ENCODE measurements at places on chromosomes 1 and 21.

GRCh38 chr1:191907121-191907520 lies 251.1 kb upstream of the RGS18 start:
- DNase-seq = no peak

DNA sequence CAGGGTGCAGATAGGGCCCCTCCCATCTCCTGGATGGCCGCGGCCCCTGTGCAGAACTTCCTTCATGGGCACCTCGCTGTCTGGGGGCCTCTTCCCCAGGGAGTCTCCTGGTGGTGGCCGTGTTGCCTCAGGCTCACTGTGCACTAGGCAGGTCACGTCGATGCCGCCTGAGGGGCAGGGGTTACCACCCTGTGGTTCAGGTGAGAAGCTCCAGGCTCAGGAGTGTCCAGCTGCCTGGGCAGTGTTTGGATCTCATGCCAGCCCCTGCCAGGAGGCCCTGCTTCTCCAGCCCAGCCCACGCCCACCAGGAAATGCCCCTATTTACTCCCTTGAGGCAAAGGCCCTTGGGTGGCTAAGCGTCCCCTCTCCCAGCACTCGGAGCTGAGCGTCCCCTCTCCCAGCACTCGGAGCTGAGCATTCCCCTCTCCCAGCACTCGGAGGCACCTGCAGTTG lies 2.1 kb downstream of the ITGB2 start:
- DNase-seq = no peak

DNA sequence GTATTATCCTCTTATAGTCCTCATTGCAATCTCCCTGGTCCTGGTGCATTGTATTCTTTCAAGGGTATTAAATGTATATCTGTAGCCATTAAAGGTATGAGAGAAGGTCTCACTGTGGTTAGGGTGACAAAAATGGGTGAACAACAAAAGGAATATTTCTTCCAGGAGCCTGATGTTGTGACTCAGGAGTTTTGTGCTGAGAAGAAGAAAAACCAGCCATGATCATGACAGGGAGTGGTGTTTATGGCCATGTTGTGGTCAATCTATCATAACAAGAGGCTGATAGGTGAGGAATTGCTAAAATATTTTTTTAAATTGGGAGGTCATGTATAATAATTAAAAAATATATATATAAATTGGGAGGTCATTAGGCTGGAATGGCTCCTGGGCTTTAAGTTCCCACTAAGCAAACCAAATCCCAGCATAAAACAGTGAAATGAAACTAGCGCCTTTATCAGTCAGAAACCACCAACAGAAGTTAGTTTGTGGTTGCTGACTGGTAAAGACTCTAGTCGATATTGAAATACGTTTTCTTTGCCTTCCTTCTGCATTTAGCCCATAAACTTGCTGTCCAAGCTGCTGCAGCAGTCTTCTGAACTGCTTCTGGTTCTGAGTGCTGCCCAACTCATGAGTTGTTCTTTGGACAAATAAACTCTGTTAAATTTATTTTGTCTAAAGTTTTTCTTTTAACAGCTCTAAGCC lies 60.3 kb downstream of the TBX19 start:
- DNase-seq = no peak

- DNase-seq = no peak
Measured at GRCh38 chr21:43905726-43906455, 40.9 kb downstream of the AGPAT3 start.

GRCh38 chr21:22575165-22575584 lies 1577.0 kb downstream of the NCAM2 start:
- no peak for DNase-seq

DNA sequence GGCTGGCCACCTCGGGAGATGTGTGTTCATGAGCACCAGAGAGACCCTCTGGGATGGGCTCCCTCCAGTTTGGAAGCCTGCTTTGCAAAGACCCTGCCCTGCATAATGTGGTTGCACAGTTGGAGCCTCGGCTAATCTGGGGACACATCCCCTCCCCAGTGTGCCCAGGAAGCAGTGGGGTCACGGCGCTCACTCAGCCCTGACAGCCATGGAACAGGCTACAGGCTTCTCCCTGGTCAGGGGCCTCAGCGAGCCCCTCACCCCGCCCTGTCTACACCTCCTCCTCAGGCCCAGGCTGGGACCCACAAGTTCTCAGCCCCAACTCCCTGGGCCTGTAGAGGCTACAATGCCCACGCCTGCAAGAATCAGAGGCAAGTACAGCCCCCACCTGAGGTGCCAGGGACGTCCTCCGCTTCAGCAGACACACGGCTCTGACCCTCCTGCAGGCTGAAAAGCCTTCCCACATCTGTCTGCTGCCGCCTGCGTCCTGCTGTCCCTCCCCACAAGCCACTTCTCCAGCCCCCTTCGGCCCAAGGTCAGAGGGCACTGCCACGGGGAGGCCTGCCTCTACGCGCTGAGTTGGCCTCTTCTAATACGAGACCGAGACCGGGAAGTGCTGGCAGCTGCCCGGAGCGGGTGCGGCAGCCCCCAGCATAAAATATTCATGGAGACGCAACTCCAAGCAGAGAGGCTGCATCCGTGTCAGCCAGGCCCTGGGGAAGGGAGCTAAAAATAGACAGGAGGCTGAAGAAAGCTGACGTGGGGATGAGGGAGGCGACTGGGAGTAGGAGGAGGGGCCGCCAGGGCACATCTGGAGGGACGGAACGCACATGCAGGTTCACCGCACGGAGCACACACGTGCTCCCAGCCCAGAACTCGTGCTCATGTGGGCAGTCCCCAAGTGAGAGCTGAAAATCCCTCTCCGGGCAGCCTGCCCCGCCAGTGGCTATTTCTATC lies 15.2 kb upstream of the GPR153 start:
- no peak for DNase-seq

- no peak for DNase-seq
Measured at GRCh38 chr1:77706321-77706720, 23.9 kb upstream of the ZZZ3 start.

- no peak for DNase-seq
Measured at GRCh38 chr1:117171900-117172511, 38.7 kb downstream of the VTCN1 start.

- no peak for DNase-seq
Measured at GRCh38 chr1:224801844-224802490, 127.5 kb upstream of the DNAH14 start.

- no peak for DNase-seq
Measured at GRCh38 chr1:227192163-227192562, 126.1 kb downstream of the CDC42BPA start.

GRCh38 chr21:38798481-38798882 lies 7.2 kb upstream of the ETS2 start:
- no peak for DNase-seq

Measured in cortex of kidney (tissue), 1 donor.